ENCODE measurements at places on chromosomes 12 and 14. TPM values are rescaled to one million over a fixed set of nuclear protein-coding genes. Genes with fewer than 3 reads are reported as not detected.

Gene TSPAN9
- total RNA-seq, result 305 TPM

DNA sequence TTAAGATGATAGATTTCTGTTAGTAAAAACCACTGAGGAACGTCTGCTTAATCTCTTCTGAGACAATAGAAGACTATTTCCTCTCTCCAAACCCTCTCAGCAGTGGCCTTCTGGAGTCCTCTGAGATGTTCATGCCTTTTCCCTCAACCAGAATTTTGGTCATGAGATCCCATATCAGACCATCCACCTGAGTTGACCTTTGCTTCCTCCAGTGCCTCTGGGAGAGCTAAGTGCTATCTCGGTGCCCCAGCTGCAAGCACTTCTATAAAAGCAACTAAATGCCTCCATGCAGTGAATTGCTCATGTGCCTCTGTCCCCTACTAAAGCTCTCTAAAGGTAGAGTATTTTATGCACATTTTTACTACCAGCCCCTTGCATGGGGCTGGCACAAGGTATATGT, 172.8 kb upstream of the BCL2L14 start:
- DNase-seq, result no peak

Gene RNASE7
- total RNA-seq, result not detected

DNA sequence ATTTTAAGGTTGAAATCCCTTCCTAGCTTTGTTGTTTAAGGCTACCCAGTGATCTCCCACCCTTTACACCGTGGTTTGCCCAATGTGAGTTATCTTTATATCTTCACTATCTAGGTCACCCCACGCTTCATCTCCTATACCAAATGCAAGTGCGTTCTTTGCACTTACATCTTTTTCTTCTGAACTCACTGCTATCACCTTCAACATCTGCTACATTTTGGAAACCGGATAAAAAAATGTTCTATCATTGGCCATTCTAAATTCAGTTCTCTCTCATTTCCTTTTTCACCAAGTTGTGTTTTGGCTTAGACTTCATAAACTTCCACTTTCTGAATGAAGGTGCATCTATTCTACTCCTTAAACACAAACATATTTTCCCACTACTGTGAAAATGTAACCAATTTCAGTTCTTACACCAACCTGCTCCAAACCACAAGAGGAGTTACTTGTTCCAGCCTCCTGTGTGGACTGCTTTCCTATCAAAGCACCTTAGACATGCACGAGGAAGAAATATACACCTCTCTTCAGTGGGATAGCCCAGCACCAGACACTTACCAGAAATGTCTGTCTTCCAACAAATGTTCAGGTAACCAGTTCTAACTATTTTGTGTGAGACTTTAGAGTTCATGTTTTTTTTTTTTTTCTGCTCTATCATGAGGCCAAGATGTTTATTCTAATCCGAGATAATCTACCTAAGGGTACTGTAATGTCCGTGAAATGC, 21.9 kb downstream of the CLEC9A start:
- no peak for DNase-seq

GRCh38 chr12:115201966-115202365, 518.0 kb upstream of the TBX3 start:
- no peak for DNase-seq

DNA sequence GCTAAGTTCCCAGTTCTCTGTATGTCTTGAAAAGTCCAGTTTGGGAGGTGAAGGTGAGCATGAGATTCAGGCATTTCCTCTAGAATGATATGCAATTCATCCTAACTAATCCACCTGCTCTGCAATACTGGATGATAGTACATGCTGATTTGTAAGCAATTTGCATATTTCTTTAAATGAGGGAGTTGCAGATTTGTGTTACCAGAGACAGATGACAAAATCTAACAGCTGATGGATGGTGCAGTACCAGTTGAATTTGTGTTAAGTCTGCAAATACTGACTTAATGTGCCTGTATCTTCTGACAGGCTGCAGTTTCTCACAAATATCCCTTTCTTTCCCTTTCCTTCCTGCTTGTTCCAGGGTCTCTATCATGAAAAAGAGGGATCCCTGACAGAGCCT, 76.4 kb upstream of the MBIP start:
- DNase-seq, result no peak

DNA sequence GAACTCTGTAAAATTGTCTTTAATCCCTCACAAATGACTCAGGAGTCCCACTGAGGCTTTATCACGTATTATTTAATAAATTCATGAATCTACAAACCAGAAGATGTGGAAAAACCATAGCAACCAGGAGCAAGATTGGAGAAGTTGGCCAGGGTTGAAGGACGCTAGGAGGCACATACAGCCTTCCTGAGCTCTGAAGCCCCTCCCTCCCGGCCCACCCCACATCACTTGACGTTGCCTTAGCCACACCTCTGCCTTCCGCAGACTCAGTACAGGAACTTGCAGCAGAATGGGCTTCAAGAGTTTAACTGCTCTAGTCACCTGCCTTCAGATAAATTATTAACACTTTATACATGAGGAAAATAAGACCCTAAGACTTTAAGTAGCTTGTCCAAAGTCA, 33.9 kb downstream of the SLC35F4 start:
- DNase-seq, result no peak

GRCh38 chr14:28116716-28117115, 649.9 kb upstream of the FOXG1 start:
- DNase-seq, result no peak

GRCh38 chr14:96165493-96166436, 38.9 kb upstream of the BDKRB2 start:
- no peak for DNase-seq

GRCh38 chr12:127991485-127991884, 275.5 kb upstream of the TMEM132C start:
- DNase-seq, result no peak

Gene PKP2
- total RNA-seq, result 428 TPM

DNA sequence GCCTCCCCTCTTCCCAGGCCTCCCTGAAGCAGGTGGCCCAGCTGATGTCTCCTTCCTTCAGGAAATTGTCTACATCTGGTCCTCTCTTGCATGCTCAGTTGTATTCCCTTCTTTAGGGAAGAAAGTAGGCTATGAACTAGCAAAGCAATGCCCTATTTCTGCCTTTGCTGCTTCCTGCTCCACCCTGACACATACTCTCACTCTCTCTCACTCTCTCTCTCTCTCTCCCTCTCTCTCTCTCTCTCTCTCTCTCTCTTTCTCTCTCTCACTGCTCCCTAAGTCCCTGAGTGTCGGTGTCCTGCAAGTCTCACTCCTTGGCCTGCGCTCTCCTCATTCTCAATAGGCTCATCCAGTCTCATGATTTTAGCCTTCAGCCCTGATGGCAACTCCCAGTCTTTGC, 19.4 kb upstream of the PARP11 start:
- DNase-seq, result no peak

Gene TAS2R42
- total RNA-seq, result not detected

DNA sequence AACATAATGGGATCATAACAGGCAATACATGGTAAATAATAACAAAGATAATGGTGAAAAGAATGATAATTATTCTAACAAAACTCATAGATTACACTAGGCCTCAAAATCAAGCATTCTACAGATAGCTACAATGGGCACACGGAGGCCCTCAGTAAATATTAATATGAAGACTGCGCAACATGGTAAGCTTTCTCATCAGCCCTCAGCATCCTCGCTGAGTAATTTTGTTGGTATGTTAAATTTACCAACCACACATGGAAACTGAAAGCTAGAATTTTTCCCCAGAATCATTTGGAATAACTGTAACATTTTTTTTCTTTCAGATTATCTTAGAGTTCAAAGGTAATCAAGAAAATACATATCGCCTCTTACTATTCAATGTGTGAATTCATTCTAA, 74.2 kb upstream of the PYGL start:
- no peak for DNase-seq
